NCI-H1436 (cell line): ENCODE measurements at places on chromosomes 16 and 17.

- no peak for DNase-seq
Observed at GRCh38 chr17:76826330-76827068, 41.7 kb upstream of the MGAT5B start.

GRCh38 chr16:17568239-17568638 lies 97.5 kb upstream of the XYLT1 start:
- no peak for DNase-seq

- no peak for DNase-seq
Observed at GRCh38 chr16:20822521-20823325, 16.4 kb downstream of the REXO5 start.

GRCh38 chr16:79672524-79672923 lies 72.0 kb upstream of the MAF start:
- no peak for DNase-seq

GRCh38 chr16:1923299-1924034 lies 5.3 kb upstream of the HS3ST6 start:
- DNase-seq, result peak; percentile 24
